ENCODE measurements at places on chromosomes 13 and 19. TPM values are rescaled to one million over a fixed set of nuclear protein-coding genes. Genes with fewer than 3 reads are reported as not detected.
A peak's percentile ranks its signal among the peaks of the same experiment; 100 is the strongest.

ZNF565 gene
- total RNA-seq: 6.4 TPM

FGF14 gene
- total RNA-seq: 1.1 TPM

- no peak overlapping the region for H3K4me3 ChIP-seq
- peaks cover 41% of the 10 kb centered on the region for H3K27me3 ChIP-seq
- H3K4me1 ChIP-seq: peaks cover 11% of the 10 kb centered on the region
- no peak overlapping the region for H3K27ac ChIP-seq
- no peak for DNase-seq
These were observed 23.1 kb downstream of the LRFN3 start for GRCh38 chr19:35959040-35959967.

- peaks cover 14% of the 10 kb centered on the region for H3K4me1 ChIP-seq
- H3K27ac ChIP-seq: no peak overlapping the region
- H3K4me3 ChIP-seq: no peak overlapping the region
- H3K27me3 ChIP-seq: no peaks in the 10 kb centered on the region
- no peaks in the 10 kb centered on the region for H3K36me3 ChIP-seq
These were observed 67.8 kb downstream of the FGF9 start for GRCh38 chr13:21738630-21739029.

GRCh38 chr13:70173598-70173959, 65.3 kb upstream of the KLHL1 start:
- DNase-seq: no peak
- H3K27me3 ChIP-seq: no peaks in the 10 kb centered on the region
- peaks cover 4% of the 10 kb centered on the region for H3K4me1 ChIP-seq
- no peak overlapping the region for H3K4me3 ChIP-seq
- H3K27ac ChIP-seq: no peak overlapping the region

DNA sequence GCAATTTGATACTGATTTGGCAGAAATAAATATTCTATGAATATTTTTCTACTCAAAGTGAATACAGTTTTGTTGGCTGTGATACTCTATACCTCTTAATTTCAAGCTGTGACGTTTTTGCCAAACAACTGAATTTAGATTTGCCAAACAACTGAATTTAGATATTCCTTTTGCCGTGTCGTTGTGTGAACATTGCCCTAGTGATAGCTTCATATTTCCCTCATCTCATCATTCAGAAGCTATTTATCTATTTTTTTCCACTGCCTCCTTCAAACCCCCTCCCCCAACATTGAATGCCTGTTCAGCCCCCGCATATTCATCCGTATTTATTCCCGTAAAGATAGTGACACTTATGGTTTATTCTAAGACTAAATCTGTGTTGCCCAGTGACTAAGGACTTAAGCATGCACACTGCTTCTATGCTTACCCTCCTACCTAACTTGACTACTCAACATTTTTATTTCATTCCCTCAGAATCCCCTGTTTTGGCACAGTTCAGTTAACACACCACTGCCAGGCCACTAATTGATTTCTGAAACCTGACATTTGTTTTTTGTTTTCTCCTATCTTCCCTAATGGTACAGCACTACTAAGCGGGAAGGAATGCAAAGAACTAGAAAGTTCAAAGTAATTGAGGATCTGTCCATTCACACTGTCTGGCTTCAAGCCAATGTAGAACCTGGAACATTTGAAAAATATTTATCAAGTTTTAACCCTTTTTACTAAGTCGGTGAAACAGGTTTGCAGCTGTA, 2.8 kb upstream of the KLF5 start:
- no peak overlapping the region for H3K27ac ChIP-seq
- H3K4me1 ChIP-seq: peaks cover 13% of the 10 kb centered on the region
- no peak for DNase-seq
- no peak overlapping the region for H3K4me3 ChIP-seq

DNA sequence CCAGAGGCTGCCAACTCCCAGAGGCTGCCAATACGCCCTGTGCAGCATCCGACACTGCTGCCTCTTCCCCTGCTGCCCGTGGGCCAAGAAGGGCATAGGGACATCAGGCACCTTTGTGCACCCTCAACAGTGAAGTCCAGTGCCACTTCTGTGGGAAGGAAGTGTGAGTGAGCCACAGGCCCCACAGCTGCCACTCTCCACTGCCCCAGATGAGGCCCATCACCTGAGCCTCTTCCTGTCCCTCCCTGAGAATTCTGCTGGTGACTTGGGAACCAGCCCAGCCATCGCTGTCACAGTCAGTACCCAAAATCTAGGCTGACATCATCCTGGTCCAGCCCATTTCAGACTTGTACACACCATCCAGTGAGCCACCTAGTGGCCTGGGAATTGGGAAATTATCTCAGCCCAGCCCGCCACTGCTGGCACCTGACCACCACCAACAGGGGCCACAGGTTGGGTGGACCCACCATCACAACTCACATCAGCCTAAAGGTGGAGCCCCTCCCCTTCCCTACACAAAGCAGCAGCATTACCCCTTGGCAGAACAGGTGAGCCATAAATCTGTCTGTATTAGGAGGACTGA, 733.9 kb upstream of the KLHL1 start:
- no peaks in the 10 kb centered on the region for H3K27me3 ChIP-seq
- no peak for DNase-seq
- no peaks in the 10 kb centered on the region for H3K4me1 ChIP-seq
- H3K4me3 ChIP-seq: no peak overlapping the region
- no peaks in the 10 kb centered on the region for H3K36me3 ChIP-seq

- H3K4me1 ChIP-seq: no peaks in the 10 kb centered on the region
- no peak overlapping the region for H3K4me3 ChIP-seq
- no peaks in the 10 kb centered on the region for H3K36me3 ChIP-seq
- no peak overlapping the region for H3K27ac ChIP-seq
These were observed 279.9 kb downstream of the UQCRFS1 start for GRCh38 chr19:28933039-28933438.

GRCh38 chr13:52707375-52707774, 32.2 kb downstream of the CNMD start:
- H3K4me1 ChIP-seq: no peaks in the 10 kb centered on the region
- H3K27me3 ChIP-seq: no peaks in the 10 kb centered on the region
- H3K36me3 ChIP-seq: no peaks in the 10 kb centered on the region
- DNase-seq: no peak
- no peak overlapping the region for H3K27ac ChIP-seq
- H3K4me3 ChIP-seq: no peak overlapping the region

DNA sequence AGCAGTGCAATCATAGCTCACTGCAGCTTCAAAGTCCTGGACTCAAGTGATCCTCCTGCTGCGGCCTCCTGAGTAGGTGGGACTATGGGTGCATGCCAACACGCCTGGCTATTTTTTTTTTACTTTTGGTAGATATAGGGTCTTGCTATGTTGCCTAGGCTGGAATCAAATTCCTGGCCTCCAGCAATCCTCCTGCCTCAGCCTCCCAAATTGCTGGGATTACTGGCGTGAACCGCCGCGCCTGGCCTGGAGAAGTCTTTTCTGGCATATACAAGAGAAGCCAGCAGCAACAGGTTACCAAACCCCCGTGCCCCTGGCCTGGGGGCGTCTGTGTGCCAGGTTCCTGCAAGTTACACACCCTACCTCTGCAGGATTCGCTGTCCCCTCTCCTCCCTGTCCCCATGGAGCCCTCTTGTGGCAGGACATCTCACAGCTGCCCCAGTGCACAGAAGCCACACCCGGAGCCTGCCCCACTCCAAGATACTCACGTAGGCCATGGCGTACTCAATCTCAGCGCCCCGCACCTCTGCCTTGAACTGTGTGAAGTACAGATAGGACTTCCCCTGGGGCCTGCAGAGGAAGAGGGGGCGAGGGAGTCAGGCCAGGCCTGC, 9.9 kb downstream of the MYDGF start:
- peaks cover 24% of the 10 kb centered on the region for H3K36me3 ChIP-seq
- H3K4me1 ChIP-seq: no peaks in the 10 kb centered on the region
- H3K27ac ChIP-seq: no peak overlapping the region
- no peak overlapping the region for H3K4me3 ChIP-seq
- DNase-seq: peak; percentile 73

GRCh38 chr19:20482721-20483120, 82.9 kb downstream of the ZNF737 start:
- H3K36me3 ChIP-seq: no peaks in the 10 kb centered on the region
- H3K4me1 ChIP-seq: no peaks in the 10 kb centered on the region
- no peaks in the 10 kb centered on the region for H3K27me3 ChIP-seq

- H3K27me3 ChIP-seq: no peaks in the 10 kb centered on the region
- no peak for DNase-seq
- H3K36me3 ChIP-seq: no peaks in the 10 kb centered on the region
- H3K4me3 ChIP-seq: no peak overlapping the region
- H3K27ac ChIP-seq: no peak overlapping the region
These were observed 533.5 kb upstream of the KLF12 start for GRCh38 chr13:74667656-74668203.

DNA sequence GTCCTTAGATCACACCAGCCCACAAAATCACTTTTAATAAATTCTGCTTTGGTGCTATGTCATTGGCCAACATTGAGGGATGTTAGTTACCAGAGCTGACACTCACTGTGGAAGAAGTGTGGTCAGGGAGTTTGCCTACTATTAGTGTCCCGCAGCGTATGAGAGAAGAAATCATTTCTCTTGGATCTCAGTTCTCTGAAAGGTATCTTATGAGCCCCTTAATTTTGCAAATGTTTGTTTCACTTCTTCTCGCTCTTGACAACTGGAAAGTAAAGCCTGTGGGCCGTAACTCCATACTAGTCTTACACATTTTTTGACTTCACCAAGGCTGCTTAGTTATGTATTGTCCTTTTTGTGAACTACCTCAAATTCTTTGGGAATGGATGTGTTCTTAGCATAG, 80.9 kb downstream of the FLT1 start:
- no peak overlapping the region for H3K27ac ChIP-seq
- H3K4me1 ChIP-seq: no peaks in the 10 kb centered on the region
- H3K27me3 ChIP-seq: no peaks in the 10 kb centered on the region
- no peak overlapping the region for H3K4me3 ChIP-seq

DNA sequence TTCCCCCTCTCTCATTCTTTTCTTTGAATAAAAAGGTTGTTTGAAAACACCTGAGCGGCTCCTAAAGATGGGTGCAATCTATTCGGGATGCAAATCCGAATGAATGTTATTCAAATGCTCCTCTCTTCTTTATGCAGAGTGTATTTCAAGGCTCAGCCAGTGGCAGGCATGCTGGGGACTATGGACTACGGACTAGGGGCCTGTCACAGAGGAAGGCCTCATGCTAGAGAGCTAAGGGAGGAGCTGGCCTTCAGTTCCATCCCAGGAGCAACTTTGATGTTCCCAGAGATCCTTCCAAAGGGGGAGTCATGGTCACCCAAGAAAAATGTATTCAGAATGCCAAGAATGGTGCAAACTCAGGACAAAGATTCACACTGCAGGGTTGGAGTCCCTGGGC, 9.3 kb downstream of the ALOX5AP start:
- no peak overlapping the region for H3K27ac ChIP-seq
- no peak for DNase-seq
- no peaks in the 10 kb centered on the region for H3K36me3 ChIP-seq
- no peaks in the 10 kb centered on the region for H3K27me3 ChIP-seq

- no peak overlapping the region for H3K4me3 ChIP-seq
- no peak overlapping the region for H3K27ac ChIP-seq
- H3K27me3 ChIP-seq: peaks cover under 1% of the 10 kb centered on the region
- H3K36me3 ChIP-seq: no peaks in the 10 kb centered on the region
- no peaks in the 10 kb centered on the region for H3K4me1 ChIP-seq
- peak; percentile 48 for DNase-seq
These were observed 175.0 kb downstream of the URI1 start for GRCh38 chr19:30116984-30117555.

DNA sequence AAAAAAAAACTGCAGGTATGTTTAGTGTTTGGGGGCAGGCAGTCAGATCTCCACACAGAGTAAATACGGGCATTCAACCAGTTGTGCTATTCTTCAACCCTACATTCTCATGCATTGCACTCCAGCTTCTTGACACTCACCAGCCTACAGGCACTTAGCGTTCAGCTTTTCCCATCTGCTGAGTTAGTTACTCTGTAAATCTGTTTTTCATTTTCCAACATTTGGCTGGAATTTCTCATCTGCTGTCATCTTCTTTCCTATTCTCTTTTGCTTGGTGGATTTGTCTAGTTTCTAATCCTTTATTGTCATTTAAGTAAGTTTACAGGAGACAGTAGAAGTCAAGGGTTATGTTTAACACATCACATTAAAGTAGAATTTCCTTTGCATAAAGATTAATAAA, 1318.9 kb downstream of the OLFM4 start:
- no peaks in the 10 kb centered on the region for H3K36me3 ChIP-seq
- H3K4me1 ChIP-seq: no peaks in the 10 kb centered on the region
- H3K4me3 ChIP-seq: no peak overlapping the region

GRCh38 chr13:94382960-94383359, 96.5 kb downstream of the DCT start:
- no peaks in the 10 kb centered on the region for H3K27me3 ChIP-seq
- no peak overlapping the region for H3K27ac ChIP-seq
- H3K36me3 ChIP-seq: no peaks in the 10 kb centered on the region
